ENCODE measurements at places on chromosomes 11 and 22.

- DNase-seq = no peak
- H3K4me1 ChIP-seq = no peaks in the 10 kb centered on the region
- no peaks in the 10 kb centered on the region for H3K36me3 ChIP-seq
- H3K27me3 ChIP-seq = no peaks in the 10 kb centered on the region
These were observed 101.7 kb upstream of the CSNK2A3 start for GRCh38 chr11:11454671-11455223.

- no peak overlapping the region for H3K4me3 ChIP-seq
- H3K36me3 ChIP-seq = no peaks in the 10 kb centered on the region
- peak; percentile 78 for DNase-seq
- H3K4me1 ChIP-seq = no peaks in the 10 kb centered on the region
These were observed 2.6 kb downstream of the CYTH4 start for GRCh38 chr22:37284805-37285355.

DNA sequence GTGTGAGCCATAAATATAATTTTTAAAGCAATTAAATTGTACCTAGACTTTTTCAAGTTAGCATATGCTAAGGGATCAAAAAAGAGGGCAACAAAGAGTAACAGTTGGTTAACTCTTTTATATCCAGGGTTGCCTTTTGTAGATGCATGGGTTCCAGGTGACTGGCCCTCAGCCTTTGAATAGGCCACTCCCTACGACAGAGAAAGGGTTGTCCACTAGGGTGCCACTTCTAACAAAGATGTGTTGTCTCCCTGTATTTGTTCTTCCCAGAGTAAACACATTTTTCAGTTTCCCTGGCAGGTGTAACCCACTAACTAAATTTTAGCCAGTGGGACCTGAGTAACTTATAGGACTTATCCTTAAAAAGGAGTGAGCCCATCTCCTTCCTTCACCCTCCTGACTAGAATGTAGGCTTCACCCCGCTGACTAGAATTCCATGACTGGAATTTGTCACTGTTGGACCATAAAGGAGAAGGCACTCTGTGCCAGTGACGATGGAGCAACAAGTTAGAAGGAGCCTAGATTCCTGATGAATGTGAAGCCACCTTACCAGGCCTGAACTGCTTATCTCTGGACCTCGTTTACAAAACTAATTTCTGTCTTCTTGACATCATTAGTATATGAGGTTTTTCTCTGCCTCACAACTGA lies 16.6 kb downstream of the TUG1 start:
- no peak overlapping the region for H3K4me3 ChIP-seq
- H3K4me1 ChIP-seq = no peaks in the 10 kb centered on the region
- H3K27ac ChIP-seq = no peak overlapping the region
- H3K27me3 ChIP-seq = no peaks in the 10 kb centered on the region
- DNase-seq = no peak
- H3K36me3 ChIP-seq = no peaks in the 10 kb centered on the region

DNA sequence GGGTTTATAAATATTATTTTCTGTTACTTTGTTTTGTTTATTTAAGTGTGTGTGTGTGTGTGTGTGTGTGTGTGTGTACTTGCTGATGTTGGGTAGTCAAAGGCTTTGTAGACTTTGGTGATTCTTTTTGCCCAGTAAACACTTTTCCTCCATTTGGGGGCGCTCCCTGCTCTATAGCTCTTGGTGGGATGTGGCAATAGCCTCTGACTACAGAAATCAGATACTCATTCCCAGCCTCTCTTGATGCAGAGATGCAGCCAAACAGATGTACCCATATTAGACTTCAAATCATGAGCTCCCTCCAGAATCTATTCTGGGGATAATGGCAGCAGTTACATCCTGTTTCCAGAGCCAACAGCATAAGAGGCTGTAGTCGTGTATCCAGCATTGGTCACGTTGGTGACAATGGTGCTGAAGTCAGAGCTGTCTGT lies 33.4 kb upstream of the APOL5 start:
- no peak for DNase-seq
- H3K27me3 ChIP-seq = no peaks in the 10 kb centered on the region
- no peaks in the 10 kb centered on the region for H3K36me3 ChIP-seq
- H3K4me3 ChIP-seq = no peak overlapping the region
- H3K27ac ChIP-seq = no peak overlapping the region

DNA sequence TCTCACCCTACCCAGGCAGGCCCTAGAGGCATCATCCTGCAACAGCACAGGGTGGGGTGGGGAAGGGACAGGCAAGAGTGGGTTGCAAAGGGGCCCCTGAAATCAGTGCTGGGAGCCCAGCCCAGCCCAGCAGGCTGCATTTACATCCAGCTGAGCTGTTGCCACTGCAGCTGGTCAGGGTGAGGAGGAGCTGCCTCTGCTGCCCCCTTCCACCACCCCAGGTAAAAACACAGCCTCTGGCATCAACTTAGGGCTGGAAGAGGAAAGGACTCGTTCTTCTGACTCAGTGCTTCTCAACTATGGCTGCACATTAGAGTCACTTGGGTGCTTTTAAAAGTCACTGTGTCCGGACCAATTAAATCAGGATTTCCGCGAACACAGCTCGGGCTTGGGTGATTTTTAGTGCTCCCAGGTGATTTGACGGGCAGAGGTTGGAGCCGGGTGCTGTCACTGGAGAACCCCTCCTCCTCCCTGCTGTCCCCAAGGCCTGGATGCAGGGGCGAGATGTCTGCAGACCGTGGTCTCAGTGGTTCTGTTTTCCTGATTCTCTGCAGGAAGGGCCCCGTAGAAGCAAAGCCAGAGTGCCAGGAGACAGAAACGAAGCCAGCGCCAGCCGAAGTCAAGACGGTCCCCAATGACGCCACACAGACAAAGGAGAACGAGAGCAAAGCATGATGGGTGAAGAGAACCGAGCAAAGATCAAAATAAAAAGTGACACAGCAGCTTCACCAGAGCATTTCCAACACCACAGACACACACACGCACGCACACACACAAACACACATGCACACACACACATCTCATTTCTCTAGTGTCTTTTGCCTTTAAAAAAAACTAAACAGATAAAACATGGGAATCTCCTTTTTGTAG lies 39.4 kb upstream of the TTC12 start:
- H3K4me1 ChIP-seq = no peaks in the 10 kb centered on the region
- no peak overlapping the region for H3K27ac ChIP-seq

DNA sequence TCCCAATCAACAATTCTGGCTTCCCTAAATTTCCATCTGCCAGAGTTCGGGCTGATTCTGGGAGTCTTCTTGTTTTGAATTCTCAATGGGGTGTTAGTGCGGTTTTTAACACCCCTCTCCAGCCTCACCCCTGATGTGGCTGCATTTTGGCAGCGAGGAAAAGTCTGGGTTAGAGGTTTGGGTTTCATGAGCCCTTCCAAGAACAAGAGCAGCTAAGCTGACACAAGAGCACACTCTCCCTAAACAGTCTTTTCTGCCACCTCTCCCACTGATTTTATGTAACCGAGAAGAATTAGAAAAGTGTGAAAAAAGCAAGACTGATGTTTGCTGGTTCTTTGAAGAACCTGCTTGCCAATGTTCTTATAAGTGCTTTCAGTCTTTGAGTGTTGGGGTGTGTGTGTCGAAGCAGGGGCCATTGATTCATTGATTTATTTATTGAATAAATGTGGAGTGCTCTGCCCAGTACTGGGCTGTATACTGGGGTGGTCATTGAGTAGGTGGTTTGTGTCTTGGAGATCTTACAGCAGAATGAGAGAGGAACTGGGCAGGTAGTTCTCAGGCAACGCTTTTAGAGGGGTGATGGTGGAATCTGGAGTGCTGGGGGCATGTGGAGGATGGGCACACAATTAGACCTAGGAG lies 101.5 kb downstream of the TRAF6 start:
- H3K27me3 ChIP-seq = no peaks in the 10 kb centered on the region
- no peak overlapping the region for H3K4me3 ChIP-seq
- no peak for DNase-seq

DNA sequence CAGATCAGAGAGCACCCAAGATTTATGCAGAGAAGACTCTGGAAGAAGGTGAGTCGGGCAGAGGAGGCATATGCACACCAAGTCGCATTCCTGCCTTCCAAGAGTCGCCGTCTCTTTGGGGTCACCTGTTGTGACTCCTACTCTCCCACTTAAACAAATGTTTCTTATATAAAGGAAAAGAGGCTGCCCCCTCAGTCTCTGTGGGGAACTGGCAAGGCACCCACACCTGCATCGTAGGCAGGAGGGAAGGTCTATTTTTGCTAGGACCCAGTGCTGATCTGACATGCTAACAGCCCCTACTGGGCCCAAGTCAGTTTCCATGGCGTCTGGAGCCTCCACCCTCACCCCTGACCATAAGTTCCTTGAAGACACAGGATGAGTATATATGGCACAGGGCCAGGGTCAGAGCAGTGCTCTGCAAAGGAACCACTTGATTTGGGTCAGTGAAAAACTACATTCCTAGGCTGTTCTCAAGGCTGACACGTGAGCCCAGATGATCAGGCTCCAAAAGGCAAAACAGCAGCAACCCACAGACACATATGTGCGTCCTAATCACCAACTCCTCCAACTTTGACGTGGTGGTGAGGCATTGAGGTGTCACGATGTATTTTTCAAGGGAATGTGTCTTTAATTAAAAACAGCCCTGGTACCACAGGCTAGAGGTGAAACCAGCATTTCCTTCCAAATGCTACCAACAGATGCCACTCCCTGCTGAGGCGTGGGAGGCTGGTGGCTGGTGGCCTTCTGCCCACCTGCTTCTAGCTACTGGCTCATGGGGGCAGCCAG lies 55.6 kb upstream of the CSNK2A3 start:
- H3K4me3 ChIP-seq = no peak overlapping the region
- no peak for DNase-seq
- H3K36me3 ChIP-seq = no peaks in the 10 kb centered on the region
- H3K27ac ChIP-seq = peak overlapping the region; percentile 34
- no peaks in the 10 kb centered on the region for H3K27me3 ChIP-seq

GRCh38 chr22:42932857-42933484 lies 75.9 kb upstream of the ARFGAP3 start:
- no peaks in the 10 kb centered on the region for H3K27me3 ChIP-seq
- no peak for DNase-seq
- H3K36me3 ChIP-seq = no peaks in the 10 kb centered on the region
- peak overlapping the region; percentile 94 for H3K27ac ChIP-seq
- H3K4me3 ChIP-seq = no peak overlapping the region

DNA sequence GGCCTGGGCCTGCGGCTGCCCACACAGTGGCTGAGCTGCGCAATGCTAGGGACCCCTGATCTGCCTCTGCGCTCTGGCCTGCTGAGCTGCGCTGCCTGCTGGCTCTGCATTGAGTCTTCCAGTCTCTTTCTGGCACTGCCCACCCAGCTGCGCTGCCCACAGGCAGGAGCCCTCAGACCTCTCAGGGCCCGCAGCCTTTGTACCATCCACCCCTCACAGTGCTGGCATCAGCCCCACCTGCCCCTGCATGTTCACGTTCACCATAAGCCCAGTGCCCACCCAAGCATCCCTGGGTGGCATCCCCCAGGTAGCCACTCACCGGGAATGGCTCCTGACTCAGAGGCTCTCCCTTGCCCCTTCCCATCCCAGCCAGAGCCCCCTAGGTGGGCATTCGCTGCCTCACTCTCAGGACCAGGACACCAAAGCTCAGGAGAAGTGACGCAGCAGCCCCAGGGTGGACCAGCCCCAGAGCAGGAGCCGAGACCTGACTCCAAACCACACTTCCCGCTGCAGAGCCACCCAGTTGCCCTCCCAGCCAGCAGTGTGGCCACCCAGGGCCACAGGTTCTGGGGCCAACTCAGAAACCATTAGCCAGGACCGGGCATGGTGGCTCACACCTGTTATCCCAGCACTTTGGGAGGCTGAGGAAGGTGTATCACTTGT lies 21.7 kb upstream of the COMT start:
- no peak overlapping the region for H3K4me3 ChIP-seq
- no peaks in the 10 kb centered on the region for H3K27me3 ChIP-seq
- H3K4me1 ChIP-seq = no peaks in the 10 kb centered on the region
- peak overlapping the region; percentile 37 for H3K27ac ChIP-seq
- H3K36me3 ChIP-seq = peaks cover 35% of the 10 kb centered on the region

GRCh38 chr11:58188770-58189169 lies at the start of gene OR9Q2:
TSS of gene OR9Q2 (plus strand) at chr11:58189070. CDS start at chr11:58190491, 1,421 bp downstream.
- no peak for DNase-seq
- no peaks in the 10 kb centered on the region for H3K27me3 ChIP-seq
- no peaks in the 10 kb centered on the region for H3K36me3 ChIP-seq
- H3K4me3 ChIP-seq = no peak within 1 kb of the TSS
- H3K27ac ChIP-seq = no peak within 1 kb of the TSS
- no peaks in the 10 kb centered on the region for H3K4me1 ChIP-seq

GRCh38 chr11:87535513-87535912 lies 497.8 kb downstream of the TMEM135 start:
- H3K36me3 ChIP-seq = no peaks in the 10 kb centered on the region
- H3K4me3 ChIP-seq = no peak overlapping the region
- no peaks in the 10 kb centered on the region for H3K4me1 ChIP-seq
- no peak for DNase-seq
